CD4-positive, alpha-beta memory T cell (primary cell): ENCODE measurements at places on chromosomes 13 and 19. TPM values are rescaled to one million over a fixed set of nuclear protein-coding genes. Genes with fewer than 3 reads are reported as not detected.

Gene MAP4K1
- polyA plus RNA-seq = 177 TPM

DNA sequence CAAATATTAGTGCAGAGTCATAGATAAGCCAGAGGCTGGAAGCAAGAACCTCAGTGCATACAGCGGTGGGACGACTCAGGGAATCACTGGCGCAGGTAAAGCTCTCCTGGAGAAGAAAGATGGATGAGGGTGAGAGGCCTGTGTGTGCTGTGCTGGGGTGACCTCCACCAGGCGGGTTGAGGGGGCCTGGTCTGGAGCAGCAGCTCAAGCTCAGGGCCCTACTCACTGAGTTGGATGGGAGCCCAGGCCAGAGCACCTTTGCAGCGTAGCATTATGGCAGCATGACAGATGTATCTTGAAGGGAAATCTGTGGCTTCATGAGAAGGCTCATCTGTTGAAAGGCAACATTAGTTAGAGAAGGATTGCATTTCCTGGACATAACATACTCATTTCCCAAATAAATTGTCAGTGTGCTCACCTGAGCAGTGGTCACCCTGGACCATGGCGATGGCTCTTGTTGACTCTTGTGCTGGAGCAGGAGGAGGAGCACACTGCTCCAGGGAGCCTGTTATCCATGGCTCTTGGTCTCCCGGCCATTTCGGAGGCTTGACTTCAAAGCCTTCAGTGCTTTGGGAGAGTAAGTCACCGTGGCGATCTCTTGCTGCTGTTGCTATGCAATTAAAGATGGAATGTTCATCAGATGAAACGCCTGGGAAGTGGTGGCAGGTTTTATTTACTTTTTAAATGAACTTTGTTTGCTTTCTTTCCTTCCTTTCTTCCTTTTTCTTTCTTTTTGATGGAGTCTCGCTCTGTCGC is 25.0 kb downstream of the HNRNPM start:
- no peak for DNase-seq

DNA sequence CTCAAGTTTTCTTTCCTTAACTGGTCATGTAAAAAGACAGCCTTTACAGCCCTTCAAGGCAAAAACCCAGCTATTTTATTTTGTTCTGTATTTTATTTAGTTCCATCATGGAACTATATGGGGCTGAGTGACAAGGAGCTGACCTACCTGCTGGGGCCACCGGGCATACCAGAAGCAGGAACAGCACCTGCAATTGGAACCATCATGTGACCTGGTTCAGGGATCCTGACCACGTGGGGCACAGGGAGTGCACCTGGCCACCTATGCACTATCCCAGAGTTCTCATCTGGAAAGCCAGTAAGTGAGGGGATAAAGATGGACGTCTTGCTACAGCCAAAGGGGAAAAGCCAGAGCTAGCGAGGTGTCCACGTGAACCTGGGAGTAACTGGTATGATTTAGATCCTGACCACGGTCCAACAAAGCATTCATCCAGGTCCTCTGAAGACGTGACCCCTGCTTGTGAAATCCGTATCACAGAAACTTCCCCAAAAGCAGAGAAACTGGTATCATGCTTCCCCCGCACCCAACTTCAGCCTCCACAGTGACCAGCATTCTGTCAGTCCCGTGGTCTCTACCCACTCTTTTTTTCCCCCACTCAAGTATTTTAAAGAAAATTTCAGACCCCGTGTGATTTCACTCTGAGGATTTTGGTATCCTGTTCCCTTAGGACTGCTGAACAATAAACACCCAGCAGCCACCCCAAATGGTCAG is 40.5 kb upstream of the SLC15A1 start:
- no peak for DNase-seq

GRCh38 chr19:44635581-44636438 is 7.9 kb upstream of the PVR start:
- no peak for DNase-seq

- no peak for DNase-seq
Measured at GRCh38 chr19:4216846-4217245, 12.5 kb upstream of the EBI3 start.

DNA sequence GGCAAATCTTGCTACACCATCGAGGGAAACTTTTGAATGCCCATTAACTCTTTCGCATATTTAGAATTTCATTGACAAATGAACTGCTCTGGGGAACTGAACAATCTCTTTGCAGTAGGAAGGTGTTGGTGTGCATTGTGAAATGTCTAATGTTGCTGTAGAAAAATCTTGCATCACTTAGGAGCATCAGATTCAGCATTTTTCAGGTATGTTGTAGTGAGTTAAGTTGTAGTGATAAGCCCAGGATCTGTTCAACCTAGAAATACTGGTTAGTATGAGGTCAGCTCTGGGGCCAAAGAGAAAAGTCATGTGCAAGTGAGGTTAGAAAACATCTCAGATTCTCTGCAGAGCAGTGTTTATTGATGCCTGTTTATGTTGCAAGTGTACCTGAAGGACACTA is 4.1 kb downstream of the FRY start:
- DNase-seq = no peak
